ENCODE measurements at places on chromosomes 6 and 20. TPM values are rescaled to one million over a fixed set of nuclear protein-coding genes. Genes with fewer than 3 reads are reported as not detected.

PPIL6 gene
- total RNA-seq, result 4.8 TPM

FAXC gene
- total RNA-seq, result 23.0 TPM

PACRG gene
- 0.30 TPM for total RNA-seq

DNA sequence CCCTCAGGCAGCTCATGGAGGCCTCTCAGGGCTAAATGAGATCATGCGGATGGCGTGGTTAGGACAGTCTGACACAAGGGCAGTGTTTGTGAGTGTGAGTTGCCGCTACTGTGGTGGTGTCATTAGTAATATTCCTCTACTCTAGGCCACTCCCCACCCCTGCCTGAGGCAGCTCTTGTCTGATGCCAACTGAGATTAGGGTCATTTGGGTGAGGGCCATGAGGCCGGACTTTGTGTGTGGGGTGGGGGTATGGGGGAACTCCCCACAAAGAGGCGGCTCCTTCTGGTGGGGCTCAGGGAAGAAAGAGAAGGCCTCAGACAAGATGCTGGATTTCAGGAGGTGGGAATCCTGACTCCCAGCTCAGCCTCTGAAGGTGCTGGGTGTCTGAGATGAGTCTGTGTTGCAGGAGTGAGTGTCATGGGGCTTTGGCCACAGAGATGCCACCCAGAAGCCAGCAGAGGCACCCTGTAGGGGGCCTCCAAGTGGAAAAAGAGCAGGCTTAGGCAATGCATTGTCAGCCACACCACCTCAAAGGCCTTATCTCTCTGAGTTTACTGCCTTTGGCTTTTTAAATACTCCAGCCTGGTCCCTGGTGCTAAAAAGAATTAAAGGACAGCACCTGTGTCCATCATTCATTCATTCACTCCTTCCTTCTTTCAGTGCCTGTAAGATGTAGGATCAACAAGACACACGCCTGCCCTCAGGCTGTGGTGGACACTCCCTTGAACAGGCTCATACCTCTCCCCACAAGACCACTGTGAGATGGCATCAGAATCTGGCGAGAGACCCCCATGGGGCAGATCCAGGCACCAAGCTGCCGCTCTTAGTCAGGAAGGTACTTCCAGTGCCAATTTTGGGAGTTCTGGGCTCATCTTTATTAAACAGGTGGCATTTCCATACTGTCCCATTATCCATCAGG, 175.2 kb downstream of the MRPL14 start:
- H3K4me3 ChIP-seq, result no peak overlapping the region
- DNase-seq, result no peak
- H3K4me1 ChIP-seq, result peaks cover 10% of the 10 kb centered on the region
- H3K36me3 ChIP-seq, result no peaks in the 10 kb centered on the region
- no peaks in the 10 kb centered on the region for H3K27me3 ChIP-seq

DNA sequence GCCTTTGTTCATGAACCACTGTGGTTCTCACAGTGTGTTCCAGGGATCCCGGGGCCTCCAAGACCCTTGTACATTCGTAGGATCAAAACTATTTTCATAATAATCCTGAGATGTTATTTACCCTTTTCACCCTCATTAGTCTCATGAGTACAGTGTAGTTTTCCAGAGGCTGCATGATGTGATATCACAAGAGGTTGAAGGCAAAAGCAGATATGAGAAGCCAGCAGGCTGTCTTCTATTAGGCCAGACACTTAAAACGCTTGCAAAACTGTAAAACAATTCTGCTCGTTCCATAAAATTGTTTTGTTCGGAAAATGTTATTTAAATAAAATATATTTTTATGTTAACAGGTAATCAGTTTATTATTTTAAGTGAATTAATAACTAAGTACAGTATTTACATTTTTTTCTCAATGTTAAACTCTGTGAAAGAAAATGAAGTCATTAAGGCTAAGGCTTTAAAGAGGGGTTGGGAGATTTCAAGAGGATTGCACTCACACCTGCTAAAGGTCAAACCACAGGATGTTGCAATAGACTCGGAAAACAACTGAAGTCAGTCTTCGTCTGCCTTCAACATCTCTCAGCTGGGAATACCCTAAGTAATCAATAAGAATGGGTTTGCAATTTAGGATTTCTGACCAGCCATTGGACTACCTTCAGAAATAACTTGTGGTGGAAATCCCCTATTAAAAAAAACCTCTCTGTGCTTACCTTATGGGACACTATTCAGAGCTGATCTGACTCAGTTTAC, 474.2 kb downstream of the KIF16B start:
- H3K27ac ChIP-seq, result no peak overlapping the region
- DNase-seq, result no peak
- H3K4me1 ChIP-seq, result no peaks in the 10 kb centered on the region
- no peaks in the 10 kb centered on the region for H3K27me3 ChIP-seq
- no peak overlapping the region for H3K4me3 ChIP-seq
- no peaks in the 10 kb centered on the region for H3K36me3 ChIP-seq

- peak overlapping the region; percentile 73 for H3K4me3 ChIP-seq
- H3K27me3 ChIP-seq, result peaks cover 21% of the 10 kb centered on the region
- no peak overlapping the region for H3K27ac ChIP-seq
- peaks cover 18% of the 10 kb centered on the region for H3K4me1 ChIP-seq
- peak; percentile 73 for DNase-seq
- peaks cover 2% of the 10 kb centered on the region for H3K36me3 ChIP-seq
Measured at GRCh38 chr6:15661853-15662325, 939 bp downstream of the DTNBP1 start.

DNA sequence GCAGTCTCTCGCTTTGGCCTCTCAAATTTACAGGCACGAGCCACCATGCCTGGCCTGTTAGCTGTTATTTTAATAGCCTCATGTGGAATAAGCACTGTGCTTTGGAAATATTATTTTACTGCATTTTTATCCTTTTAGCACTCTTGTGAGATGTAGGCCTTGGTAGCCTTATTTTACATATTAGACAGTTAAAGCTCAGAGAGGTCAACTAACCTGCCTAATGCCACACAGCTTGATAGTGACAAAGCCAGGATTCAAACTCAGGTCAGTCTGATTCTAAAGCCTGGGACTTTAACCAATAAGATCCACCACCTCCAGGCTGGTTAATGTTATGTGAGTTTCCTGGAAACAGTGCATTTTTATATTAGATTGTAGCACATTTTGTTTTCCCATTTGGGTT, 9.5 kb downstream of the TNFAIP3 start:
- peaks cover 36% of the 10 kb centered on the region for H3K4me1 ChIP-seq
- H3K36me3 ChIP-seq, result peaks cover 5% of the 10 kb centered on the region
- H3K27ac ChIP-seq, result no peak overlapping the region
- H3K4me3 ChIP-seq, result no peak overlapping the region
- DNase-seq, result no peak
- H3K27me3 ChIP-seq, result no peaks in the 10 kb centered on the region

DNA sequence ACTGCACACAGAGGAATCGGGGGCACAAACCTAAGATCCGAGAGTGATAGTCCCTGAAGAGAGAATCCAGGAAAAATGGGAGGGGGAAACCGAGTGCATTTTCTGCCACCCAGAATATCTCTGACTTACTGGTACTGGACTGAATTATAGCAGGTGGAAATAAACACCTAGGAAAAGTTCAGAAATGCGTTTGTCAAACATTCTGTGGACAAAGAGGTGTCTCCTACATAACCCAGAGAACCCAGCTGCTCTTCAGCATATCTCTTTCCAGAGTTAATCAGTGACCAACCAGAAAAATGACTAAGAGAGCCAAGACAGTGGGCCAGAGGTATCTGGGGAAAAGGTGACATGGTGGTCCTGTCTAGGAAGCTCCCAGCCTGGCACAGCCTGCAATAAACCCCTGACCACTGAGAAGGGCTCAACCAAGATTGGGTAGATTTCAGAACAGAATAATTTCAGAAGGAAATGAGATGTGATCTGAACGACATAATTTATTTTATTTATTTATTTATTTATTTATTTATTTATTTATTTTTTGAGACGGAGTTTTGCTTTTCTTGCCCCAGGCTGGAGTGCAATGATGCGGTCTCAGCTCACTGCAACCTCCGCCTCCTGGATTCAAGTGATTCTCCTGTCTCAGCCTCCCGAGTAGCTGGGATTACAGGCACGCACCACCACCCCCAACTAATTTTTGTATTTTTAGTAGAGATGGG, 6.0 kb upstream of the VNN1 start:
- no peak overlapping the region for H3K4me3 ChIP-seq
- no peak overlapping the region for H3K27ac ChIP-seq
- H3K4me1 ChIP-seq, result no peaks in the 10 kb centered on the region
- no peak for DNase-seq

GRCh38 chr20:3753098-3753497, 14.5 kb downstream of the ADISSP start:
- H3K4me3 ChIP-seq, result no peak overlapping the region
- H3K27ac ChIP-seq, result no peak overlapping the region
- DNase-seq, result peak; percentile 85
- H3K4me1 ChIP-seq, result peaks cover 4% of the 10 kb centered on the region
- no peaks in the 10 kb centered on the region for H3K36me3 ChIP-seq

GRCh38 chr20:35796571-35796970, 24.8 kb downstream of the PHF20 start:
- H3K27ac ChIP-seq, result no peak overlapping the region
- H3K4me3 ChIP-seq, result no peak overlapping the region
- no peak for DNase-seq

GRCh38 chr20:40813029-40813431, 124.0 kb upstream of the MAFB start:
- no peak for DNase-seq
- no peaks in the 10 kb centered on the region for H3K27me3 ChIP-seq
- H3K27ac ChIP-seq, result no peak overlapping the region

DNA sequence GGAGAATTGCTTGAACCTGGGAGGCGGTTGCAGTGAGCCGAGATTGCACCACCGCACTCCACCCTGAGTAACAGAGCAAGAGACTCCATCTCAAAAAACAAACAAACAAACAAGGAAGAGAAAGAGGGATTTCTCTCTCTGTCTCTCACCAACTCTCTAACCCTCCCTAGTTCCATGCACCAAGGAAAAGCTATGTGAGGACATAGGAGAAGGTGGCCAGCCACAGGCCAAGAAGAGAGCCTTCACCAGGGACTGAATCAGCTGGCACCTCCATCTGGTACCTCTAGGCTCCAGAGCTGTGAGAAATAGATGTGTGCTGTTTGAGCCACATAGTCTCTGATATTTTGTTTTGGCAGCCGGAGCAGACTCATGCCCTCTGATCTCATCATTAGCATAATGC, 9.0 kb upstream of the FAM110A start:
- no peaks in the 10 kb centered on the region for H3K27me3 ChIP-seq
- no peaks in the 10 kb centered on the region for H3K36me3 ChIP-seq
- no peak overlapping the region for H3K27ac ChIP-seq
- DNase-seq, result no peak
